Lung (tissue), 17 donors: ENCODE measurements at places on chromosomes 12 and 14. TPM values are rescaled to one million over a fixed set of nuclear protein-coding genes. Genes with fewer than 3 reads are reported as not detected.

- H3K27ac ChIP-seq = no peak overlapping the region
- peaks cover 48% of the 10 kb centered on the region for H3K36me3 ChIP-seq
- no peaks in the 10 kb centered on the region for H3K27me3 ChIP-seq
- H3K4me3 ChIP-seq = no peak overlapping the region
- H3K4me1 ChIP-seq = no peaks in the 10 kb centered on the region
Measured at GRCh38 chr14:31138301-31138700, 69.3 kb downstream of the HECTD1 start.

DNA sequence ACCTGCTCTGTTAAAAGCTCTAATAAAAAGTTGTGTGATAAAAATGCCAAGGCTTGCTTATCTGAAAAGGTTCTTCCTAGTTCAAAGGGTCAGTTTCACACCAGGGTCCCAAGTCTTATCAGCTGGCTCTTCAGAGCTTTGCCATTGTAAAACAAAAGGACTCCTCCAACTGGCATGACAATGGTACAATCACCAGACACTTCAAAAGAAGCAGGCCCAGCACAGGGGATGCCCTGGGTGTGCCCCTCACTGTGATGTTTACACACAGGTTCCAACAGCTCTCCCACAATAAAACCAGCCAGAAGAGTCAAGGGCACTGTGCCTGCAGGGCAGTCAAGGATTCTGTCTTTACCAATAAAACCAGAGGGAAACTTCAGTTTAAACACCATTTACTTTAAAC is 78.7 kb downstream of the PRICKLE1 start:
- H3K4me1 ChIP-seq = no peaks in the 10 kb centered on the region
- H3K4me3 ChIP-seq = no peak overlapping the region
- no peak for DNase-seq
- H3K27ac ChIP-seq = no peak overlapping the region
- H3K36me3 ChIP-seq = no peaks in the 10 kb centered on the region

GRCh38 chr14:59254146-59254910 is 65.9 kb downstream of the DAAM1 start:
- H3K27me3 ChIP-seq = no peaks in the 10 kb centered on the region
- peak overlapping the region; percentile 88 for H3K27ac ChIP-seq
- H3K36me3 ChIP-seq = no peaks in the 10 kb centered on the region
- peak; percentile 96 for DNase-seq

DNA sequence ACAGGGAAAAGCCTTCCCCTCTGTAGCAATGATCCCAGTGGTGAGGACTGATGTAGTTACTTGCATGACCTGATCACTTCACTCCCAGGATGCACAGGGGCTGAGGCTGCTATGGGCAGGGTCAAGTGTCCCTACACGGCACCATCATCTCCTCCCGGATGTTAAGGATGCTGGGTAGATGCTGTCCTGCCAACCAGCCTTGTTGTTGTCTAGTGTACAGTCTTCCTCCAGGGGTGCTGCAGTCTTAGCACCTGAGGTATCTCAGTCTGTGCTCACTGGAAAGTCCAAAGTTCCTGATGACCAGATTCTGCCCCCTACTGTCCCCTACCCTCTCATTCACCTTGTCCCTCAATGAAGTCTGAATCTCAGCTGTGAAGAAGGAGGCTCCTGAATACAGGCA is 20.1 kb downstream of the CPM start:
- no peak overlapping the region for H3K27ac ChIP-seq
- no peak overlapping the region for H3K4me3 ChIP-seq
- no peak for DNase-seq
- H3K4me1 ChIP-seq = no peaks in the 10 kb centered on the region
- peaks cover 5% of the 10 kb centered on the region for H3K36me3 ChIP-seq

HOXC5 gene
- 0.25 TPM for total RNA-seq

HOTAIR gene
- 0.15 TPM for total RNA-seq

- peak overlapping the region; percentile 47 for H3K4me3 ChIP-seq
- H3K27me3 ChIP-seq = no peaks in the 10 kb centered on the region
- DNase-seq = peak; percentile 58
- peak overlapping the region; percentile 68 for H3K27ac ChIP-seq
- no peaks in the 10 kb centered on the region for H3K36me3 ChIP-seq
Measured at GRCh38 chr12:123532808-123533649, 490 bp downstream of the RILPL1 start.

DNA sequence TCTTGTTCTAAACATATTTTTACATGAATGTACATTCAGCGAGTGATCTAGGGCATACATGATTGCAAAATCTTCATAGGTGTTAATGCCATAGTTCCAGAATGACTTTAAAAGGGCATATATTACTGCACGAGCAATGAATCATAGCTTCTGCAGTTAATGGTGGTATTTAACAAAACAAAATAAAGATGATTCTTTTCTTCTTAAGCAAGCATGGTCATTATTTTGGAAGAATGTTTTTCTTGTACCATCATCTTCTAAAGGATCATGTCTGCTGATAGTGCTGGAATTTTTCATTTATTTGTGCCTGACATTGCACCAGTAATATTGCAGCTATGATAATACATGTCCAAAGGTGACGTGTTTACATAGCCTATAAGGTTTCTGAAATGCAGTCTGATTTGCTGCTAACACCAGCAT is 388.6 kb downstream of the CCDC91 start:
- no peak overlapping the region for H3K4me3 ChIP-seq
- no peaks in the 10 kb centered on the region for H3K4me1 ChIP-seq
- no peaks in the 10 kb centered on the region for H3K36me3 ChIP-seq
- no peaks in the 10 kb centered on the region for H3K27me3 ChIP-seq

GRCh38 chr12:88854260-88854659 is 274.0 kb upstream of the KITLG start:
- H3K27ac ChIP-seq = no peak overlapping the region
- H3K4me1 ChIP-seq = no peaks in the 10 kb centered on the region
- no peak for DNase-seq
- H3K4me3 ChIP-seq = no peak overlapping the region

AREL1 gene
- total RNA-seq = 27.6 TPM

- no peak overlapping the region for H3K4me3 ChIP-seq
- no peaks in the 10 kb centered on the region for H3K4me1 ChIP-seq
- no peaks in the 10 kb centered on the region for H3K36me3 ChIP-seq
- DNase-seq = no peak
- H3K27me3 ChIP-seq = no peaks in the 10 kb centered on the region
Measured at GRCh38 chr14:93708311-93708734, 80.0 kb downstream of the PRIMA1 start.

DNA sequence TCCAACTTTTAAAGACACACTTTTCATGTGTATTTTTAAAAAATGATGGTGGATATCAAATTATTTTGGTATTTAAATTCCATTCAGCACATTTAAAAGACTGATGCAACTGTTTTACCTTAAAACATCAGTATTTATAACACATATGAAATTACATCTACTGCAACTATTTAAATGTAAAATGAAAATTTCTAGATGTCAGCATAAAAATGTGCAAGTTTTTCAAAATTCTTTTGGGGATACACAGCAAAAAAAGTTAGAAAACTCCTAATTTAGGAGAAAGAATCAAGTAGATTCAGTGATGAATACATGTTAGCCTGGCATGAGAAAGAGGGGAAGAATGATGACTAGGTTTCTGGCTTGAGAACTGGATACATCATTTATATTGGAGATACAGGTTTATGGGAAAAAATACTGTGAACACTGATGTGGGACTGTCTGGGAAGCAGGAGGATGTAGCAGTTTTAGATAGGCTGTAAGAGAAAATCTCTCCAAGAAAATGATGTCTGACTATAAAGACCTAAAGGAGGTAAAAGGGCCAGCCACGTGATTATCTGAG is 9.2 kb downstream of the SOS2 start:
- peak overlapping the region; percentile 3 for H3K27ac ChIP-seq
- no peaks in the 10 kb centered on the region for H3K36me3 ChIP-seq
- DNase-seq = no peak

DNA sequence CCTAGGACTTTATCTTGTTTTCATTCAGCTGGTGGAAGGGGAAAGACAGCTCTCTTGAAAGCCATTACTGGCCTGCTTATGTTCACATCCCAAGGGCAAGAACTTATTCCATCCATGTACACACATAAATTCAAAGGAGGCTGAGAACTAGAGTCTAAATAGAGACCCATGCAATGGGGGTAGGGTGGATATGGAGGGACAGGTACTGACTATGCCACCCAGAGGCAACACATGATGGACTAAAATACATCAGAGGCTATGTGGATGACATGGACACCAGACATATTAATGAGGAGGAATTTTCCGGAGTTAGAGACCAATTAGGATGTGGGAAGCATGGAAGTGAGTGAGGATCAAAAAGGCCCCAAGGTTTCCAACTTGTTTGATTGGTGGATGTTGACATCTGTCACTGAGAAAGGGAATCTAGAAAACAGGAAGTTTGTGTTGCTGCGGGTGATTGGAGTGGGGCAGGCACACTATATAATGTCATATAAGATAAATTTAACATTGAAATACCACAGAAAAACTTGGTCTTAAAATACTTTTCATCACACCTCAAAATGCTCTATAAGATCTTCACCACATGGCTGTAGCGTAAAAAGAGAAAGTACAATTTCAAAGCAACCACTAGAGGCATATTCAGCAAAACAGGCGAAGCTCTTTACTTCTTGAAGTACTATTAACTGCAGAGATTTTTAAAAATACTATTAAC is 130.4 kb downstream of the GRIP1 start:
- no peaks in the 10 kb centered on the region for H3K27me3 ChIP-seq
- H3K36me3 ChIP-seq = no peaks in the 10 kb centered on the region
- no peak for DNase-seq
- H3K27ac ChIP-seq = no peak overlapping the region
- no peaks in the 10 kb centered on the region for H3K4me1 ChIP-seq

GRCh38 chr14:102487204-102487577 is 22.4 kb downstream of the ANKRD9 start:
- H3K4me3 ChIP-seq = no peak overlapping the region
- no peak for DNase-seq
- no peak overlapping the region for H3K27ac ChIP-seq
- peaks cover 7% of the 10 kb centered on the region for H3K4me1 ChIP-seq
- H3K27me3 ChIP-seq = no peaks in the 10 kb centered on the region

DNA sequence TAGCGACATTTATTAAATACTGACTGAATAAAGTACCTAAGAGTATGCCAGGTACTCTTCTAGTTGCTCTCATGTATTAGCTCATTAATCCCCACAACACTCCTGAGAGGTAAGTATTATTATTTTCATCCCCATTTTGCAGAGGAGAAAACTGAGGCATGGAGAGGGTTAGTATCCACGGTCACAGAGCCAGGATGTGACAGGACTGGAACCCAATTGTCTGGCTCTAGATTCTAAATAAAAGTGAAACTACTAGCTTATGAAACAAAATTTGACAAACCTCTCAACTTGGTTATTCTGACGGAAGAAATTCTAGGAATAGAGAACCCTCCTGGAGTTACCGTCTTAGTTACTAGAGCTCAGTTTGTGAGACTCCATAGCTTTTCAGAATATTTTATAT is 112.2 kb downstream of the CHST11 start:
- H3K36me3 ChIP-seq = no peaks in the 10 kb centered on the region
- H3K27ac ChIP-seq = no peak overlapping the region
- peaks cover 7% of the 10 kb centered on the region for H3K4me1 ChIP-seq
- H3K4me3 ChIP-seq = no peak overlapping the region
- H3K27me3 ChIP-seq = no peaks in the 10 kb centered on the region

DNA sequence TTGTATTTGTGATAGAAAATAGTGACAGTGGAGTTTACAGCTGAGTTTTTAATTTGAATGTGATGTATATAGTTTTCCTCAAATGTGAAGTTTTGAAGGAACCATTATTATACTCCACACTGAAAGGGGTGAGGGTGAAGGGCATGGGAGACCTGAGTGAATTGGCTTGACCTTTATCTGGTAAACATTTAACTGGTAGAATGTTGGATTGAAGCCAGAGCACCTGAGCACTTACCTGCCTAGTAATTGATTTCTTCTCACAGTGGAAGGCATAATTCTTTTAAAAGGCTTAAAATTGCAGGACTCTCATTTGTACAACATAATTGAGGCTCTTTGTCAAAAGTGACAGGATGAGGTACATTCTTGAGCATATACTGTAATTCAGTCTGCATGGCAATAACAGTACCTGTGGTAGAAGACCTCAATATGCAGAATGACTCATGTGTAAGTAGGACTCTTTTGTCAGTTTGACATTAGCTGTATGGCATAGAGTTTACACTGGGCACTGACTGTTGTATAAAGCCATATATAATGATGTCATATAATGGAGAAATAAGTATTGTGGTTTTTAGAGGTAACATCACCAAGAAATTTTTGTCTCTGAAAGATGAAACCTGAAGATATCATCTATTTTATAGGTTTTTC is 309.6 kb downstream of the TMTC2 start:
- DNase-seq = no peak
- H3K27me3 ChIP-seq = no peaks in the 10 kb centered on the region
- no peak overlapping the region for H3K4me3 ChIP-seq
- H3K36me3 ChIP-seq = no peaks in the 10 kb centered on the region

DNA sequence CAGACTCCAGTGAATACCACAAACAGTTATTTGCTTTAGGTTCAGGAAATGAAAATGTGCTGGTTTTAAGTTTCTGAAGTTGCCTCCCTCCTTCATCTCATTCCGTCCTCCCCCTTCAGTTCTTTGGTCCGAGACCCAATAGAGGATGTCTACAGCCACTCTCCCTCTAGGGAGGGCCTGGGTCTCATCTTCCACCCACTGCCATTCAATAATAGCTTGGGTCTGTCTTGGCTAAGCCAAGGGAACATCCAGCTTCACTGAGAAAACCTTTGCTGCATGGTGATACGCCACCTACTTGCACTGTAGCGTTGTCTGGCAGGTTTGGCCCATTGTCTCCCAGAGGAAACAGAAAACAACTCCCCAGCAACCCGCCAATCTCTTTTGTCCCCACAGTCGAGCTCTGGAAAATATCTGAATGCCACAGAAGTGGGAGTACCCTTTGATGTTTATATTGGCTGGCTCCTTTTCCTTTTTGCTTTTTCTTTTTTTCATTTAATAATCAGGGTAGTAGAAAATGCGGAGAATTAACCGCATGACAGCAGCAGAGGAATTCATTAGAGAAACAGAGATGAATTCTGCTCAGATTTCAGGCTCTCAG is 380.1 kb downstream of the RAD51B start:
- H3K4me3 ChIP-seq = no peak overlapping the region
- no peaks in the 10 kb centered on the region for H3K27me3 ChIP-seq
- DNase-seq = no peak
- H3K36me3 ChIP-seq = no peaks in the 10 kb centered on the region

ACSM4 gene
- total RNA-seq = not detected

KCNJ8 gene
- 16.1 TPM for total RNA-seq

- H3K4me1 ChIP-seq = no peaks in the 10 kb centered on the region
- no peak overlapping the region for H3K27ac ChIP-seq
- no peaks in the 10 kb centered on the region for H3K36me3 ChIP-seq
- H3K4me3 ChIP-seq = no peak overlapping the region
Measured at GRCh38 chr14:57029620-57030253, 219.5 kb upstream of the OTX2 start.

AP5M1 gene
- total RNA-seq = 30.5 TPM

PWP1 gene
- 34.7 TPM for total RNA-seq

- H3K27ac ChIP-seq = no peak overlapping the region
- peaks cover 5% of the 10 kb centered on the region for H3K36me3 ChIP-seq
- DNase-seq = peak; percentile 41
- peaks cover 7% of the 10 kb centered on the region for H3K4me1 ChIP-seq
Measured at GRCh38 chr14:50383618-50384225, 13.0 kb downstream of the CDKL1 start.
